Esophagus mucosa (tissue), 1 donor: ENCODE measurements at places on chromosomes 3 and 15.

- ATAC-seq, result peak; percentile 87
Observed at GRCh38 chr3:193240850-193241706, at the start of gene PLAAT1. Gene PLAAT1, plus strand, starts transcription at chr3:193241222. Its CDS starts 14,429 bp downstream, at chr3:193255651.

DNA sequence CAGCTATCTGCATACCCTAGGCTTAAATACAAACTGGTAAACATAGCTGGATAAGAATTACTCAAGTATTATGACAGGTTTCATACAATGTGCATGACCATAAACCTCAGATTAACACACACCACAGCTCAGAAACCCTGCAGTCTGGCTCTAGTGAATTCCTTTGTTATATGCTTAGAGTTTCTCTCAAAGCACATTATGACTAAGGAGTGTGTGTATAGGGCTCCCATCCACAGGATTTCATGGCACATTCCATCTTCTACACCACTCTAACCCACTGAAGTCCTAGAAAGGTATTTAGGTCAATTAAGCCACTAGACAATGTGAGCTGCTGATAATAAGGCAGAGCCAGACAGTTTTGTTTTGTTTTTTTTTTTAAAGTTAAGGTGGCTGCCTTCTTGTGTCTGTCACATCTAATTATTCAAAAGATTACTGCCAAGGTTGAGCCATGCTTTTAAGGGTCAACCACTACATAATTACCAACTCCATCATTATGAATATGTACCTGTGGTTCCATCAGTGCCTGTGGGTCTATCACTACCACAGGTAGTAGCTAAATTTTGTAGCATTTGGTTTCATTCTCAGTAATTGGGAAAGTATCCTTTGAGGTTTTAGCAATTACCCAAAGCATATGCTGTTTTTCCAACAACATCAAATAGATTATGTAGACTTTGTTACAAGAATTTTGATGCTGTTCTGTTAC is 107.0 kb downstream of the ALCAM start:
- ATAC-seq, result peak; percentile 62

- ATAC-seq, result no peak
Observed at GRCh38 chr3:52532838-52533622, 627 bp downstream of the NT5DC2 start.

GRCh38 chr3:66532160-66532587 is 31.4 kb upstream of the LRIG1 start:
- no peak for ATAC-seq

DNA sequence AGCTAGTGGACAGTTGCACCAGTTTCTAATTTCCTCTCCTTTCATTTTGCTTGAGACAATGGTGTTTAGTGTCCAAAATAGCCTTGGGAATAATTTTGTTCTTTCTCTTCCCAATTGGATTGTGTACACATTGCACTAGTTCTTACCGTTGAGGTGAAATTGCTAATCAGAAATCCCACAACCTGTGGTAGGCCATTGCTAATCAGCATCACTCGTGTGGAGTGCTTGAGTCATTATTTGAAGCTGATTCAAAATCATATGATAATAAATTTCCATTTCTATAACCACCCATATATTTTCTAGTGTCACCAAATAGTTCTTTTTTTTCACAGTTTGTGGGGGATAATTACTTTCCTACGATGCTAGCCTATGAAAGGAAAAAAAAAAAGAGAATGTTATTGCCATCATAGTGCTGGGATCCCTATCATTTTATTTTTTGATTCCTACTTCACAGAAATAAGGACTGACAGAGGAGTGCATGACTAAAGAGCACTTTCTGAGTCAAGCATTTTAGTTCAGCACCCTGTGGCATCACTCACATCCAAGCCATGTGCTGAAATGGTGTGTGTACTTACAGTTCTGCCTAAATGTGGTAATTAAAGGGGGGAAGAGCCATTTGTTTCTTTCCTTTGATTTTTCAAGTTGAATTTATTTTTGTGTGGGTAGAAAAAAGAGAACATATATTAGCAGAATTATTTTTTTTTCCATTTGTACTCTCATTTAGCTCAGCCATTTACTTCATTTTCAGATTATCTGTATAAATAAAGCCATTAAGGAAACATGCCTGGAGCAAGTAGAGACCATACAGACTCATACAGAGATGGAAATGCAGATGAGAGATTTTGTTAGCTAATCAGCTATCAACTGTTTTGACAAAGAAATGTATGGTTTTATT is 108.0 kb upstream of the MEIS2 start:
- ATAC-seq, result no peak

DNA sequence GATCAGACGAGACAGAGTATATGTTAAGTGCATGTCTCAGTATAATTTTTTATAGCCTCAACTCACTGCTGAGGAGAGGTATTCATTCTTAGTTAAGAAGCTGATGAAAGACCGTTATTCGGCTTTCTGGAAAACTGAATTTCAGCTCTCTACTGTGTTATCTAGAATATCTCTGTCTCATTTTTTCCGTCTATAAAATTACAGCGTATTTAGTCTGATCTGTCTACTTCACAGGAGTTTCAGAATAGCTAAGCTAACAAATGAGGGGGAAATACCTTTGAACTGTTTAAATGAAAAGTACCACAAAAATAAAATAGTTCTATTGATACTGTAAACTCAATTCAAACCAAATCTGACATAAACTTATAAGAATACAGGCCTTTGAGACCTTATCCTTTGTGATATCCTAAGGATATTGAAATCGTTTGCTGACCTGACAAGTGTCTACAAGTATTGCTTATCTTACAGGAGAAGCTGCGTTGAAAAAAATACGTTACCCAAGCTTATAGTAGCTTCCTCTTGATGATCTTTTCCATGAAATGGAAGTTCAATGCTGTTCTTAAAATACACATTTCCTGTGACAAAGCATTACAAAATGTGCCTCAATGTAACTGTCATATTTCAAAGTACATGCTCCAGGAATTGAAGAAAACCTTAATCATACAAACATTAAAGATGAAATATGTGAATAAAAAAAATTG is 104.6 kb downstream of the IL1RAP start:
- ATAC-seq, result no peak

- ATAC-seq, result no peak
Observed at GRCh38 chr3:154684440-154684839, 254.4 kb upstream of the GPR149 start.

DNA sequence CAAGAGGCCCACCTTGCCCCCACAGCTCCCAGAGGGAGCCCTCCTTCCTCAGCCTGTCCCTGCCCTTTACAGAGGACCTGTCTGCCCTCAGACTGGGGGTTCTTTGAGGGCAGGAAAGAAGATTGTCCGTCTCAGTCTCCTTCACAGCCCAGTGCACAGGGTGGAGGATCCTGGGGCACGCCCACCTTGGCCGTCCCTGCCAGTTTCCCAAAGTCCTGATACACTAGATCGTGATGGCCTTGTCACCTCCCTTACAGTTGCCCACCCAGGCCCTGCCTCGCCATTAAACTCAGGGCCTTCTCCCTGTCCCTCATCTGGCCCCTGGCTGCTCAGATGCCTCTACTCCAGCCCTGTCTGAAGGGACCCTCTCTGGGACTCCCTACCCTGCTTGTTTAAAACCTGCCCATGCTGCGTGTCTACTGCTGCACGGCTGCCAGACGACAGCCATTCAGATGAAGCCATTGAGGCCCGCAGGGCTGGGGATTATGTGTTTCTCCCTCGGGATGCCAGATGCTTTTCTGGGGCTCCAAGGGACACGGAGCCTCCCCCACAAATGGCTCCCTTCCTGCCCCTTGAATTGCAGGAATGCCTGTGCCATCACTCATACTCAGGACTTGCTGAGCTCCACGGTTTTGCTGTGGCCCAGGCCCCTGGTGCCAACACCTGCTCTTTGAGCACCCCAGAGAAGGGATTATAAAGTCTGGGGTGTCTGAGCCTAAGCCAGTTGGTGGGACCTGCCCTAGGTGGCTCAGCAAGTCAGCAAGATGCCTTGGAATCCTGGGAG is 27.8 kb downstream of the ACSBG1 start:
- no peak for ATAC-seq

GRCh38 chr3:40068636-40069035 is 240.9 kb upstream of the EIF1B start:
- peak; percentile 93 for ATAC-seq

DNA sequence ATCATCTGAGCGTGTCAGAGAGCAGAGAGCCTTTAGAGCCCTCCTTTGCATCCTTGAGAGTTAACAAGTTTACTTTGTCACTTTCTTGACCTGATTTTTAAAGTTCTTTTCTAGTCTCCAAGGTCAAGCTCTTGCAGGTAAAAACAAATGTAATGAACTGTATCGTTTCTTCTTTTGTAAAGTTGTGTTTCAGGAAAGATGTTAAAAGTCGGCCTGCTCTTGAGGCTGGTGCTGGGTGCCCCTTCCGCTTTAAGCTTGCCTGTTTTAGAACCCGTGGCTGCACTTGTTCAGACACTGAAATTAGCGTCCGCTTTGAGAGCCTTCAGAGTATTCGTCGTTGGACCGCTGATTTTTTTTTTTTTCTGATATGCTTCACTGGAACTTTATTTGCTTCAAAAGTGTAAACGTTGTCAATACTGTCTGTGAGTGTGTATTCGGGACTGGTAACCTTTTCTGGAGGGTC is 52.6 kb upstream of the ULK4 start:
- no peak for ATAC-seq

- ATAC-seq, result no peak
Observed at GRCh38 chr3:160162440-160162839, 62.8 kb upstream of the C3orf80 start.

GRCh38 chr3:126501736-126502135 is 15.8 kb downstream of the UROC1 start:
- ATAC-seq, result no peak

DNA sequence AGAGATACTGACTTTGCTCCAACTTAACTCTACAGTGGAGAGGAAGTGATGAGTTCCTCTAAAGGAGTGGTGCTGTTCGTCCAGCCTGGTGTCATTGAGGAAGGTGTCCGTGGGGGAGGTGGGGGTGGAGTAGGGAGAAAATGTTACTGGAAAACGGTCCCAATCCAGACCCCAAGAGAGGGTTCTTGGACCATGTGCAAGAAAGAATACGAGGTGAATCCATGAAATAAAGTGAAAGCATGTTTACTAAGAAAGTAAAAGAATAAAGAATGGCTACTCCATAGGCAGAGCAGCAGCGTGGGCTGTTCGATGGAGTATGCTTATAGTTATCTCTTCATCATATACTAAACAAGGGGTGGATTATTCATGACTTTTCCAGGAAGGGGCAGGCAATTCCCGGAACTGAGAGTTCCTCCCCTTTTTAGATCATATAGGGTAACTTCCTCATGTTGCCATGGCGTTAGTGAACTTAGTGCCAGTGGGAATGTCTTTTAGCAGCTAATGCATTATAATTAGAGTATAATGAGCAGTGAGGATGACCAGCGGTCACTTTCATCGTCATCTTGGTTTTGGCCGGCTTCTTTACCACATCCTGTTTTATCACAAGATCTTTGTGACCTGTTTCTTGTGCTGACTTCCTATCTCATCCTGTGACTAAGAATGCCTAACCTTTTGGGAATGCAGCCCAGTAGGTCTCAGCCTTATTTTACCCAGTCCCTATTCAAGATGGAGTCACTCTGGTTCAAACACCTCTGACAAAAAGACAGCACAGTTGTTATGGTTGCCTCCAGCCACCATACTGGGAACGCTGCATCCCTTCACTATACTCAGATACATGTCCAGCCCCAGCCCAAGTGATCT is 38.6 kb downstream of the CLEC3B start:
- no peak for ATAC-seq

DNA sequence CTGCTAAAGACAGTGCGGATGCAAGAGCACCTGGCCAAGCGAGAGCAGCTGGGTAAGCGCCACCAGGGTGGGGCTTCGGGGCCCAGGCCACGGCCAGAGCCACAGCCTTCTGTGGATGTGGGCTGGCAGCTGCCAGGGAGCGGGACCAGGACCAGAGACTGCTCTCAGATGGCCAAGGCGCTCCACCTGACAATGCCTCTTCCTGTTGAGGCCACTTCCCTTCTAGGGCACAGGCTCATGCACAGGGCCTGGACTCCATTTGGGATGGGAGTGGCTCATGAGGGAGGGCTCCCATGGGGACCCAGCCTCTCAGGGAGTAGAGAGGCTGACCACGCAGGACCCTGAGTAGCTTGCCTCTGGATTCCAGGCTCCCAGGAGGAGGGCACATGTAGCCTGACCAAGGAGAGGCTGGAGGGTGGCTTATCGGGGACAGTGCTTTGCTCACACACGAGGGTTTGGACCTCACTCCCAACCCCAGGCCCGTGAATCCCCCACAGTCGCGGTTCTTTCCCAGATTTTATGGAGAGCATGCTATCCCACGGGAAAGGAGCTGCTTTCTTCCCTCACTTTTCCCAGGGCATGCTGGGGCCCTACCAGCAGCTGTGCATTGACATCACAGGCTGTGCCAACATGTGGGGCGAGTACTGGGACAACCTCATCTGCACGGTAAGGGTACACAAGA is 25.1 kb downstream of the ACAA1 start:
- ATAC-seq, result no peak

- ATAC-seq, result no peak
Observed at GRCh38 chr15:67917037-67917436, 77.2 kb upstream of the RNU6-1 start.

DNA sequence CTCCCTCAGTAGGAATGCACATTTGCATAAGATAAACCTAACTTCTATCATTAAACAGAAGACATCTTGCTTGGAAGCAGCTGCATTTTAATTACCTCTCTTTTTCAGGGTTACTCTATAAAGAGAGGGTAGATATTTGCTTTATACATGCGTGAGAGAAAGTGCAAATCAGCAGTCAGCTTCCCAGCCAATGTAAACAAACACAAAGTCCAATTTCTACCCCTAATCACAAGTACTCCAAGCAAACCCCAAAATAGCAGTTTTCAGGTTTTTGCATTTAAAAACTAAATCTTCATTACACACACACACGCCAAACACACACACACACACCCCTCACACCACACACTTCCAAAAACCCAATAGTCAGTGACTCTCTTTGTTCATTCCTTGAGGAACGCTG is 303.9 kb upstream of the ALCAM start:
- ATAC-seq, result no peak

DNA sequence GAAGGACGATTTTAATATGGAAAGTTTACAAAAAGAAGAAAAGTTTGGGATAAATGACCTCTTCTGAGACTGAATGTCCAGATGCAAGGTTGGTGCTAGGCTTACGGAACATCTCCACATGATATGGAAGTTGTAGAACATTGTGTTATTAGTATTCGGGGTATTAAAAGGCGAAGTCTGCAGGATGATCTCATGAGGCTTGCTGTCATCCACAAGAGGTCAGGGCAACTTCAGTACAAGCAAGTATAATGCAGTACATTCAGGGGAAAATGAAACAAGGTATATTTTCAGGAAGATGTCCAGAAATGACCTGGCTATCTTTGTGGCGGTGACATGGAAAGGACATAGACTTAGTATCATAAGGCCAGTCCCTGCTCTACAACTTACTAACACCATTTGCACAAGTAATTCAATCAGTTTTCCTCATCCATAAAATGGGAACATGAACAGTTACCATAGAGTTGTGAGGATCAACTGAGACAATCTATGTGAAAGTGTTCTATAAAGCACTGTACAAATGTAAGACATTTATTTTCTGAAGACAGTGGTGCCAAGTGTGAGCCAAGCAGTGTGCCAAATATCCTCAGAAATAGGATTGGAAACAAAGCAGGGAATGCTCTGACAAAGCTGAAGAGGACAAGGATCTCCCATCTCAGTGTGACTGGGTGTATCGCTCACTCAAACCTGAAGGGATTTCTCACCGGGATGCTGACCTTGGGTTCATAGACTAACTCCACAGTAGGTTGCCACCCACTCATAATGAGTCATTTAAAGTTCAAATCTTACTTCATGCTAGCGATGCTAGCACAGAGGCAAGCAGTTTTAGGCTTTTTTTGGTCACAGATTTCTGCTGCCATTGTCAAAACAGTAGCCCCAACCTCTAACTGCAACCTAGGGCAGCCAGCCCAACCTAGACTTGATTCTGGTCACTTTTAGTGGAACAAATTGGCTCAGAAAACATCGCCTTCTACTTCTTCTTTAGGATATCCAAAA is 118.3 kb downstream of the TIGIT start:
- no peak for ATAC-seq

GRCh38 chr3:115279939-115280338 is 132.9 kb upstream of the ZBTB20 start:
- no peak for ATAC-seq
